ENCODE measurements at places on chromosomes 6 and 20.

DNA sequence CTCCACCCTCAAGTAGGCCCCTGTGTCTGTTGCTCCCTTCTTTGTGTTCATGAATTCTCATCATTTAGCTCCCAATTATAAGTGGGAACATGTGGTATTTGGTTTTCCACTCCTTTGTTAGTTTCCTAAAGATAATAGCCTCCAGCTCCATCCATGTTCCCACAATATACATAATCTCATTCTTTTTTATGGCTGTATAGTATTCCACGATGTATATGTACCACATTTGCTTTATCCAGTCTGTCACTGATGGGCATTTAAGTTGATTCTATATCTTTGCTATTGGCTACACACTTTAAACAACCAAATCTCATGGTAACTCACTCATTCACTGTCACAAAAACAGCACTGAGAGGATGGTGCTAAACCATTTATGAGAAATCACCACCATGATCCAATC lies 35.5 kb upstream of the VGLL2 start:
- no peak for DNase-seq

DNA sequence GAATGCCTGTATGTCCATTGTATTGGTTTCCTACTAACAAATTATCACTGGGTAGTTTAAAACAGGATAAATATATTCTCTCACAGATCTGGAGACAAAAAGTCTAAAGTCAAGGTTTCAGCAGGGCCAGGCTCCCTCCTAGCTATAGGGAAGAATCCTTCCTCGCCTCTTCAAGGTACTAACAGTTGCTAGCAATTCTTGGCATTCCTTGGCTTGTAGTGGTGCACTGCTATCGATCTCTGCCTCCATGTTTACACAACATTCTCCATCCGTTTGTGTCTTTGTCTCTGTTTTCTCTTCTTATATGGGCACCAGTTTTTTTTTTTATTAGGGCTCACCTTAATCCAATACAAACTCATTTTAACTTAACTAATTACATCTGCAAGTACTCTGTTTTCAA lies 48.9 kb downstream of the OR2B6 start:
- DNase-seq, result no peak

- no peak for DNase-seq
Observed at GRCh38 chr6:165181951-165182414, 127.4 kb downstream of the C6orf118 start.

- DNase-seq, result peak; percentile 45
Observed at GRCh38 chr20:57596998-57597939, 23.0 kb downstream of the ZBP1 start.

GRCh38 chr6:44649365-44650025 lies 262.0 kb downstream of the CDC5L start:
- DNase-seq, result no peak

- DNase-seq, result peak; percentile 71
Observed at GRCh38 chr6:34465531-34466241, at the start of gene PACSIN1. PACSIN1 (plus strand) TSS chr6:34466076; CDS start chr6:34526306, 60,230 bp downstream.

GRCh38 chr6:132062626-132063025 lies 111.5 kb upstream of the CCN2 start:
- no peak for DNase-seq

DNA sequence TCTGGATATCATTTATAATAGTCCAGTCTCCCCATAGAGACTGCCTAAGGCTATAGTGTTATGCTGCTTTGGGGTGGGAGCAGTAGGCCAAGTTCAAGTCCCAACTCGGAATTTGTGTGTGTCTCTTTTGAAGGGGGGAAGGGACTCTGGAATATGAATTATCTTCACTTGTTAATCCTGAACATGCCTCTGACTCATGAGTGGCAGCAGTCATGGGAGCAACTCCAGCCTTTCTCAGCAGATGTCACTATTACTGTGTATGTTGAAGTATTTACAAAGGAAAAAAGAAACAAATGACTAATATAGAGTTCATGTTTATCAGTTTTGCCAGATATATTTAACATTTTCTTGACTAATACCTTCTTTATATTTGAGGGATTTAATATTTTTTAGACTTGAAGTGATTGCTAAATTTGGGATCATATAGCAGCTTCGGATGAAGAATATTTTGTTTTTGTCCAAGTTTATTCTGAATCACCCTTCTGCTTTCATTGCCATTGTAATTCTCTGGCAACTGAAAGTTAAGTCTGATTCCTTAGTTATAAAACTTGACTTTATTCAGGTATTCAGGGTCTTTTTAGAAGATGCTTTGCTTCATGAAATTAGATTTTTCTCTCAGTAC lies 23.4 kb downstream of the FAM217A start:
- peak; percentile 23 for DNase-seq

- DNase-seq, result no peak
Observed at GRCh38 chr6:169317441-169318202, 64.0 kb upstream of the THBS2 start.

DNA sequence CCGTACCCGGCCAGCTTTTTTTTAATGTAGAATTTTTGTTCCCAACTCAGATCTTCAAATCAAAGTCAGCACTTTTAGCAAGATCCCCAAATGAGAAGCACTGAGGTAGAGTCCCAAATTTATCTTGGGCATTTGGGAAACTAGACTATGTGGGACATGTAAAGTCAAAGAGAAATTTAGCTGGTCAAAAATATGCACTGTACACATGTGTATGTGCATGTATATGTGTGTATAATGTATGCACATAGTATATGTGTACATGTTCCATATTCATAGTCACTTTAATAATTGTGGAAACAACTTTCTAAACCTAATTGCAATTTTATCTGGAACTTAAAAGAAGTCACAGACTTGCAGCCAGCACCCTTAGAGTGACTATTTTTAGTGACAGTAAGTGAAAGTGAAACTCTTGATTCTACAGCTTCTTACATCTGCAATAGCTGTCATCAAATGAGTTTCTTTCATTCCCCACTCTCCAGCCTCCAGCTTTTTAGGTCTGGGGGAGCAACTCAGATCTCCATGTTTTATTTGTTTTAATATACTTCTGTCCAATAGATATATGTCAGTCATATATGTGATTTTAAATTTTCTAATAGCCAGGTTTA lies 53.6 kb downstream of the CDC40 start:
- DNase-seq, result no peak

DNA sequence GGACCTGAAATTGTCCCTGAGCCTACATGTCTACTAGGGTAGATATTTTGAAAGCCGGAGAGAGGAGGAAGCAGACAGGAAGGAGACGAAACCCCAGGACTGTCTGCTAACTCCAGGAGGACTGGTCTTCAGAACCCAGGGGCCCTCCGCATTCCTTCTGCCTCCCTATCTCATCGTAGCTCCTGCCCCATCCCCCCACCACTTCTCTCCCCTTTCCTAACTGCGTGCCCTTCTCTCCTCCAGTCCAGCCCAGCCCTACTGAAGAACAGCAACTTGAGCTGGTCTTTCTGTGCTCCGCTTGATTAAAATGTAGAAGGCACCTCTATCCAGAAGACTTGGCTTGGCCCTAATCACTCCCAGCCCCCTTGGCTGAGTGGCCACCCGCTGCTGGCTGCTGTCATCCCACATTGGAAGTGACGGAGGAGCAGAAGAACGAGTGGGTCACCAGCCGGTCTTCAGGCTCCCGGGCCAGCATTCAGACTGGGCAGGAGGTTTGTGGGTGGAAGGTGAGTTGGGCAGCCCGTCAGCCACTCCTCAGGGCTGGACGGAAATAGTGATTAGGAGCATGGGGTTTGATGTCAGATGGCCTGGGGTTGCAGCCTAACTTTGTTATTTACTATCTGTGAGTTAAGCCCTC lies 28.8 kb upstream of the ANGPT4 start:
- DNase-seq, result no peak

DNA sequence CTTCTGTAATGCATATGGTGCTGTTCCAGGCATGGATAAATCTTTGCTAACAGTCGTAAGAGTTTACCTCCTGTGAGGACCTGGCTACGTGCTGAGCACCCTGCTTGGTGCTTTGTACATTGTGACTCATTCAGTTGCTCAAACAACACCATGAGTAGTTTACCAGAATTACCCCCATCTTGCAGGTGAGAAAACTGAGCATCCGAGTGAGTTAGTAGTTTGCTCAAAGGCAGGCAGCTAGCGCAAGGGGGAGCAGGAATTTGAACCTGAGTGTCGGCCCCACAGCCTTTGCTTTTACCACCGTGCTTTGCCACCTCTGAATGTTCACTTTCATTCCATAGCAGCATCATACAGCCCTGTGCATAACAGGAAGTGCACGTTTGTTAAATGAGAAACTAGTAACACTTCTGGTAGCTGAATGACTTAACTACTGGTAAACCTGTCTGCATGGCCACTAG lies 121.9 kb downstream of the MTHFD1L start:
- no peak for DNase-seq

GRCh38 chr6:158706369-158706982 lies 56.6 kb downstream of the SYTL3 start:
- DNase-seq, result peak; percentile 7

DNA sequence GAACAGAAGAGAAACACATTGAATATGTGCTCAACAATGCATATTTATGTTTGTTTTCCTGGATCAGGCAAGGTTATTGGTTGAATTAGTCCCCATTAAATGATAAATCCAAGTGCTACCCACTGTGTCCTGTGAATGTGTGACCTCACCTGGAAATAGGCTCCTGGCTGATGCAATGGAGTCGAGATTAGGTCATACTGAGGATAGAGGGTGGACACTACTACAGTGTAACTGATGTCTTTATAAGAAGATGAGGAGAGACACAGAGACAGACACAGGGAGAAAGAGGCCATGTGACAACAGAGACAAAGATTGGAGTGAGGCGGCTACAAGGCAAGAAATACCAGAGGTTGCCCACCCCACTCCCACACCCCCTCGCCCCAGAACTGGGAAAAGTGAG lies 559.3 kb downstream of the C6orf118 start:
- no peak for DNase-seq

Data from NCI-H2081 (cell line).